ENCODE measurements at places on chromosomes 5 and 9.

DNA sequence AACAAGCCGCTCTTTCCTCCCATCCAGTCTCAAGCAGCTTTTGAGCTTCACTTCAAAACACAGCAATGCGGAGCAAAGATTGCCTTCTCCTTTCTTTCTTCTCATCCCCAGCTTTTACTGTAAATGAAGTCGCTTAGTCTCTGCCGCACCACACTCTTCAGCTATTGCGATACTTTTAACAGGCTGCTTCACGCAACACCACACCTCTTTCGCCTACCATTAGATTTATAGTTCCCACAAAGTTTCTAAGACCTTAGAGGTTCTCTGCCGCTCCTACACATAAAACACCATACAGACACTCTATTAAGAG, 711 bp downstream of the PGGT1B start:
- DNase-seq, result no peak

- peak; percentile 54 for DNase-seq
Observed at GRCh38 chr9:69760278-69760610, 433 bp upstream of the PTAR1 start.

DNA sequence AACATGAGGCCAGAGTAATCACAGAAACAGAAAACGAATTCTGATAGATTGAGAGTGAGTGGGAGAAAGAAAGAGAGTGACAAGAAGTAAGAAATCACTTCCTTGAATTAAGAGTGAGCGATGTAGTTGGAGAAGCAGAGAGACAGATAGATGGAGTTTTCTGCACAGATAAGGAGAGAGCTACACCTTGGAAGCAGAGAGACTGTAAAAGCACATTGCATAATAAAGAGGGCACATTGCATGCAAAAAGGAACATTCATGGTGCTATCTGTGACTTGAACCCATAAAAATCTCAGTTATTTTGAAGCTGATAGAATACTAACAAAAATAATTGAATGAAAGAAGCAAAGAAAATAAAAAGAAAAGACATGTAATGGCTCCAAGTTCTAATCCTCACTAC, 943.8 kb downstream of the NR2F1-AS1 start:
- no peak for DNase-seq

- DNase-seq, result no peak
Observed at GRCh38 chr5:1034986-1035385, 26.4 kb downstream of the NKD2 start.

- DNase-seq, result no peak
Observed at GRCh38 chr5:125408448-125409233, 662.2 kb upstream of the ZNF608 start.

- no peak for DNase-seq
Observed at GRCh38 chr9:93829271-93830011, 125.7 kb downstream of the BARX1 start.

DNA sequence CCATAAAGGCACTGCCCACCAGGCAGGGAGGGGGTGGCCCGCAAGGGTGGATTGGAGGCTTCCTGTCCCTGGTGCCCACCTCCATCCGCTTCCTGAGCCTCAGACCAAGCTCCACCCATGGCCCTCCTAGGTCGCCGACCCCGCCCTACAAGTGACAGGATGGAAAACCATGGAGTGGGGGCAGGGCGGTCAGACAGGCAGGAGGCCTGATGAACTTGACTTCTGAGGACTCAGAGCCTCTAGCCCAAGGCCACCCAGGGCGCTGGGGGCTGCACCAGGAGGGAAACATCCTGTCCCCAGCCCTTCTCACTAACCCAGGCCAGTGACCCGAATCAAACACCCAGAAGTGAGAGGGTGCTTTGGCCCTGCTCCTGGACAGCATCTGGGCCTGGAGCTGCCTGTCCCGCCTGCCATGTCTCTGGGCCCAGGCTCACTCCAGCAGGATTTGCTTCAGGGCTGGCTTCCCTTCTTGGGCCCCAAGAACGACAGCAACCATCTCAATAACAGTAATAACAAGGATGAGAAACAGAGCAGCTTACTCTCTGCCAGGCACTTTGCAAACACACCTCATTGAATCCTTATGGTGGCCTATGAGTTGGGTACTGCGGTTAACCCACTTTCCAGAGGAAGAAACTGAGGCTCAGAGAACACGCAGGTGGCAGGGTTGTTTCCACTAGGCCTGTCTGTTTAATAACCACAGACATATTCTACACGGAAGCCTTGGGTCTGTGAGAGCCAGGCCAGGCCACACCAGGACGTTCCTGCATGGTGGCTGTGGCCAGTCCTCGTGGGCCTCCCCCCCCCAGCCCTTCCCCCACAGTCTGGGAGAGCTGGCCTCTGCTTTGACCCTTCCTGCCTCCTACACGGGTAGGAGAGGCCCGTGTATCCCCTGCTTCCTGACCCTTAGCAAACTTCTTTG, 4.4 kb upstream of the ST6GALNAC6 start:
- DNase-seq, result peak; percentile 90

DNA sequence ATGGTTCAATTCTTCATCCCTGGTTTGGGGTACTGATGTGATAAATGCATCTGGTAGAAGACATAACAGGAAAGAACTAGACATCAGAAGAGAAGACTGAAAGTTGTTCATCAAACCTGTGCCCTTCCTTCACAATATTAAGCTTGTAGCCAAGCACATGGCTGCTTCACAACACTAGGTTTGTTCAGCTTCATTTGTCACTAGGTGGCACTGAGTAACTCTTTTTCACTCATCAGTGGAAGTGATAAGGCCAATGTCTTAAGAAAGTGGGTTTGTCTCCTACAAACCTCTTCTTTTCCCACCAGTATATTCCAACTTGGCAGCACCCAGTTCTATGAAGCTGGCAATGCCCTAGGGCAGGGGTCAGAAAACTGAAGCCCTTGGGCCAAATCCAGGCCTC, 26.9 kb downstream of the ZNF484 start:
- no peak for DNase-seq

GRCh38 chr5:132143148-132143547, 69.6 kb downstream of the CSF2 start:
- no peak for DNase-seq

- DNase-seq, result no peak
Observed at GRCh38 chr9:126916909-126917308, 2.3 kb downstream of the RALGPS1 start.

DNA sequence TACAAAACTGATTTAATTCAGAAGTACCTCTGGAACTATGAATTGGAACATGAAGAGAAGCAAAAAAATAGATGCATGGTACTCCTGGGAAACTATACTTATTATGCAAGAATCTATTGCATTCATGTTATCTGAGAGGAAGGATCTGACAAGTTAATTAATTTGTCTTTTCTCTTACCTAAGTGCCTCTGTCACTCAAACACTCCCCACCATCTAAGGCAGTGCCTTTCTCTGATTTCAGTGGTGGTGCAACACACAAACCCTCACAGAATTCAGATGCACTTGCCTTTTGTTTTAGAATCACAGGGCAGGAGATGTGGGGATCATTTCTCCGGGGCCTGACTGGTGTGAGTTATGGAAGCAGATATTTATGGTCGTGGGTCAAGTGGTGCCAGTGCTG, 52.5 kb upstream of the C9orf72 start:
- no peak for DNase-seq

Measured in activated CD8-positive, alpha-beta memory T cell treated with anti-CD3 and anti-CD28 coated beads, Interleukin-2, amount 50 U/mL, for 48 hours (primary cell).